Mucosa of descending colon (tissue), 3 donors: ENCODE measurements at places on chromosomes 13 and 19.
A peak's percentile ranks its signal among the peaks of the same experiment; 100 is the strongest.

- DNase-seq = no peak
Measured at GRCh38 chr13:44347301-44347700, 26.3 kb upstream of the SERP2 start.

GRCh38 chr19:39692166-39692565 lies 12.1 kb upstream of the LGALS14 start:
- DNase-seq = no peak

DNA sequence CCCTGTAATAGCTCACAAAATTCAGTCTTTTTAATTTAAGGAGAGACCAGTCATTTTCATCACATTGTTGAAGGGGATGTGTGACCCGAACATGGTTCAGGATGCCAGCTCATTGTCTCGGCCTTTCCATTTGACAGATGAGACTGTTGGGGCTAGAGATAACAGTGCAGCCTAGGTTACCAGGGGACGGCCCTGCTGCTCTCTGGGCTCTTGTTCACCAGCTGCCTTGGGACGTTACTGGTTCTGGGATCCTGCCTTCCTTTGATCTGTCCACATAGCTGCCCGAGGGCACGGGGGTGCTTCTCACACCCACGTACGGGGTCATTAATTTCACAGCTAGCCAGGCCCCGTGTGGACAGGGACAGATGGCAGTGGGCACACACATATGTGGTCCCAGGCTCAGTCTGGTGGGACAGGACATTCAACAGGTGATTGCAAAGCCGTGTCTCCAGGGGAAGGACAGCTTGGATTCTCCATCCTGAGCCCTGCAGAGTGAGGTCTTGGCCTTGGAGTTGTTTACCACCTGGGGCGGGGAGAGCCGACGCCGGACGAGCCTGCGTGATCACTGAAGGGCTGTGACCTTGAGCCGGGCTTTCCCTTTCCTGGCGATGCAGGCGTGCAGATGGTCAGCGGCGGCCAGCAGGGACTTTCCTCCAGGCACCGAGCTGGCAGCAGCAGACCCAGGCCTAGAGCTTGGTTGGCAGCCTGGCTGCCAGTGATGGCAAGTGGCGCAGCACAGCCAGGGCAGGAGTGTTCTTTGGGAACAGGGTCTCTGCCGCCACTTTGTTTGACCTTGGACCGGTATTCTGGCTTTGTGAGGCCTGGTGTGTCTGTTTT lies 26.7 kb upstream of the NPAS1 start:
- DNase-seq = no peak

DNA sequence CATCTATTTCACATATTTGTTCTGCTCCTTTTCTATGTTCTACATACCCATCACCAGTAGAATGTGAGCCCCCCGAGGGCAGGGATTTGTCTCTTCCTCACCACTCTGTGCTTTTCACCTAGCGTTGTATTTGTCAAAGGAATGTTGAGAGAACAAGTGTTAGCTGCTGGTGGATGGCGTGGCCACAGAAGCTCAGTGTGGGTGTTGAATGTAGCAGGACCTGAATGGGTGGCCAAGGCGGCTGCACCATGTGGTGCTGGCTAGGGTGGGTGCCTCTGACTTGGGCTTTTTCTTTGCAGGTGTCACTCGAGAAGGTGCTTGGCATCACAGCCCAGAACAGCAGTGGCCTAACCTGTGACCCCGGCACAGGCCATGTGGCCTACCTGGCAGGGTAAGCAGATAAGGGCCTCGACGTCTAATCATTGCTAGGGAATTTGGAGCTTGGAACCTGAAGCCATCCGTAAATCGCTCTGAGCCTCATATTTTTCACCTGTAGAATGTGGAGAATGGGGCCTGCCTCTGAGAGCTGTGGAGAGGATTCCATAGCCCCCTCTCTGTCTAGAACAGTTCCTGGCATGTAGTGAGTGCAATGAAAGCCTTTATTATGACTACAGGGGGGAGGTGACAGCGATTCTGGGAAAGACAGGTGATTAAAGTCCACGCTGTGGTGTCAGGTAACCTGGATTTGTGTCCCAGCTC lies 3.9 kb downstream of the WDR62 start:
- DNase-seq = no peak

- DNase-seq = no peak
Measured at GRCh38 chr13:95378603-95379002, 77.4 kb upstream of the ABCC4 start.

DNA sequence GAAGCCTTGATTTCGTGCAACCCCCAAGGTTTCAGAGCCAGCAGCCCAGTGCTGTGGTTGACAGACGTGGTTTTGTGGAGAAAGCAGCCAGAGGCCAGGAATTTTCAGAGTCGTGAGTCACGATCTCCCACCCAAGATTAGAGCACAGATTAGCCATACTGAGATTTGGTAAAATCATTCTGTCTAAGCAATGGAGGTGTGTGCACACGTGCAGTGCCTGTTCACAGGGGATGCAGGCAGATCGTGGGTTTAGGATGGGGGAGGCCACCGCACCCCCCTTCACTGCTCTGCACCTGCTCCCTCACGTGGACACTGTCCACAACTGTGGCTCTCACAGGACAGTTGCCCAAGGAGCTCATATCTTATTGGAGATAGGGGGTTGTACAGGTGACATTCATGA lies 46.6 kb upstream of the GPR183 start:
- DNase-seq = no peak

- DNase-seq = no peak
Measured at GRCh38 chr19:16433986-16434385, 37.8 kb downstream of the EPS15L1 start.

GRCh38 chr19:6063576-6064335 lies 46.5 kb downstream of the RFX2 start:
- DNase-seq = no peak

DNA sequence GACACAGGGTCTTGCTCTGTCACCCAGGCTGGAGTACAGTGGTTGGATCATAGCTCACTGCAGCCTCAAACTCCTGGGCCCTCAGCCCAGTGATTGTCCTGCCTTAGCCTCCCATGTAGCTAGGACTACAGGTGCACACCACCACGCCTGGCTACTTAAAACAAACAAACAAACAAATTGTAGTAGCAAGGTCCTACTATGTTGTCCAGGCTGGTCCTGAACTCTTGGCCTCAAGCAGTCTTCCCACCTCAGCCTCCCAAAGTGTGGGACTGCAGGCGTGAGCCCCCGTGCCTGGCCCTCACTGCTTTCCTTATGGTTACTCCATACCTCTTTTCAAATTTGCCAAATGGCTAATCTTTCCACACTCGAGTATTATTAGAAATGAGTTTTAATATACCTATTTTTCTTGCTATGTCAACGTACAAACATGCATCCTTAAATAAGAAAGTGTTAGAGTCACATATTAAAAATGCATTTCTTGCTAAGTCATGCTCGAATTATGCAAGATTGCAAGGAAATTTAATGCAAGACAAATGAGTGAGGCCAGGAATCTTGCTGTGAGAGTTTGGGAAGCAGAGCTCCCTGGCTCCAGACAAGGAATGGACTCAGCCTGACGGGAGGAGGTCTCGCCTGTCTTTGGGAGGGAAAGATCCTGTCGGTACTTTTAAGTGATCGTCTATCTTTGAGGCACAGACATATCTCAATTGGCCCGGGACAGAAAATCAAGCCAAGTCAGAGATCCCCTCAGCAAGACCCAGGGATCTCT lies 39.4 kb downstream of the RFX2 start:
- DNase-seq = no peak

- DNase-seq = no peak
Measured at GRCh38 chr13:113584870-113585671, 518 bp downstream of the TFDP1 start.

- no peak for DNase-seq
Measured at GRCh38 chr13:48402325-48402932, 10.5 kb downstream of the LPAR6 start.

DNA sequence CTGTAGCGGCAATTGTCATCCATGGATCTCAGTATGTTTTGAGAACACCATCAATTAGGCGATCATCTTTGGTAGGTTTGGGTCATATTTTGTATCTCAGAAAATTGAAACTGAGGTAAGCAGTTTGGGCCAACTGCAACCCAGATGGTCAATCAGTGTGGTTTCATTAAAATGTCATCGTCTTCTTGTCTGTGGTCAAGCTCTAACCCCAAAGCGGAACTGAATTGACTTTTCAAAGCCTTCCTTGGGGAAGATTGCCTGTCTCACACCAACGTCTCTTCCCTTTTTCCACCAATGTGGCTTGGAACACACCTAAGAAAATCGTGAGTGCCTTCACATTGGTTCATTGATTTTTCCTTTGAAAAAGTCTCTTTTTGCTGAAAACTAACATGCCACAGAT lies 56.3 kb upstream of the UBAC2 start:
- no peak for DNase-seq

DNA sequence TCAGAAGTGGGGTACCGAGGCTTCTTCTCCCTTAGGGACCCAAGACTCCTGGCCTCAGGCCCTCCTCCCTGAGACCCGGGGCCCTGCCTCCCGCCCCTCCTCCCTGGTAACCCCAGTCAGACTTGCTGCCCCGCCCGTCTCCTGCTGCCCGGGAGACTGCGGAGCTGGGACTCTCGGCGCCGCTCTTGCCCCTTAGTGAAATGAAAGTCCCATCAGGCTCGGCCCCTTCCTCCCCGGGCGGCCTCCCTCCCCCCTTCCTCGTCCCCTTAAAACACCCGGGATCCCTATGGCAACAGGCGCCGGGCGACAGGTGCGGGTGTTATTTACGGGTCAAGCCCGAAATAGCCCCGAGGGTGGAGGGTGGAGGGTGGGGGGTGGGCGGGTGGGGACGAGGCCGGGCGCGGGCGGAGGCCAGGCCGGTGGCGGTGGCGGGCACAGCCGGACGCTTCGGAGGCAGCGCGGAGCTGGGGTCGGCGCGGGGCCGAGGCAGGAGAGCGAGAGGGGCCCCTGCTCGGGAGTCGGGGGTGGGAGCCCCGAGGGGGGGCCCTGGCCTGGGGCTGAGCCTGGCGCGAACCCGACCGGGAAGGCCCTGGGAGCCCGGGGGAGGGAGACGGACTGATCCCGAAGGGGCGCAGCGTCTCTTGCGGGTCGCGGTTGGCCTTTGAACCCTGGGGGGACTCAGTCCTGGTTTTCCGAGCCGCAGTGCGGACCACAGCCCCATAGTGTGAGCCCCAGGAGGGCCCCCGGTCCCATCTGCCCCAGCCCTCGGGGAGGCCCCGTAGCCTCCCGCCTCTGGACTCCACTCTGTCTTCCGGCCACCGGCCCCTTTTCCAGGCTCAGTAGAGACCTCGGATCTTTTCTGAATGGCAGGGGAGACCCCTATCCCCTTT lies at the start of gene CACNG6:
Gene CACNG6 (plus strand): TSS at position 414 of the 890 bp plus-strand sequence. CDS start 1,241 bp downstream, outside the sequence.
- DNase-seq = peak; percentile 40

- DNase-seq = no peak
Measured at GRCh38 chr13:51370116-51370515, 30.6 kb downstream of the SERPINE3 start.

DNA sequence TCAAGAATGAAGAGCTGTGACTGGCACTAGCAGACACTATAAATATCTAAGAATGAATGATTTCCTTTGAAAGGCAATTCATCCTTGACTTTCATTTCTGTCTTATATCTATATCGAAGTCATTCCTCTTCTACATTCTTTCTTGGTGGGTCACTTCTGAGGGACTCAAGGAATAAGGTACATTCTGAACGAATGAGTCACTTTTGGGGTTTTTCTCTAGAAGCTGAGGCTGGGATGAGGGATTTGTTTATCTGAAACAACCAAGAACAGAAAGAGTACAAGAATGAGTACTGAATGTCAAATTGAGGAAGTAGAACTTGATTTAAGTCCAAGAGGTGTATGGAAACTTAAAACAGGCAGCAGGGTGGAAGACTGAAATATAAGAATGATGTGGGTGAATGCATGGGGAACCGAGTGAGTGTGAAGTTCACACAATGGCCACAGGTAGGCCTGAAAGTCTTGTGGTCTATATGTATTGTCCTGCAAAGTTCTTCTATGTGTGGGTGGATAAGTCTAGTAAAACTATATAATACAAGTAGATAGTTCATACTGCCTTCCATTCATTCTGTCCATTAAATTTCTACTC lies 343.9 kb downstream of the OXGR1 start:
- no peak for DNase-seq

DNA sequence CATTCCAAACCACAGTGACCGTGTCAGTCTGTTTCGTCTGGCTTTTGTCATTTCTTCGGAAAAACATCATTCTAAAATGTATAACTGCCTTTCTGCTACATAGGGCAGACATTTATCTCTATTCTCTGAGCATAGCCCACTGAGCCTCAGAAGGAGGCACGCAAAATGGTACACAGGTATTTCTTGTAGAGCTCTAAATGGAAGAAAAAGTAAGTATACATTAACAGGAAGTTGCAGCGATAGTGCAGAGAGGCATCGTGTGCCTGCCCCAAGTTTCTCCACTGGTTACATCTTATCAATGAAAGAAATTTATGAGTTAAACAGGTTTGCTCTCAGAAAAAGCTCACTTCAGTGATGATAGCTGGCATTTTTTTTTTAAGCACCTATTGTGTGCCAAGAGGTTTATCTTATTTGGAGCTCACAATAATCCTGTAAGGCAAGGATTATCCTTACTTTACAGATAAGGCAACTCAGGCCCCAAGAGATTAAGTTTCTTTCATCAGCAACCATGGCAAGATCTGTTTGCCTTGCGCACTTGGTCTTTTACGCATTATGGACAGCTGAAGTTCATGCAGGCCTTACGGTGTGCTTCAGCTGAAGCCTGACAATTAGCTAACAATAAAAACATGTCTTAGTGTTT lies 1.2 kb upstream of the RCBTB2 start:
- DNase-seq = no peak

- no peak for DNase-seq
Measured at GRCh38 chr13:46948338-46948737, 51.5 kb upstream of the HTR2A start.

- DNase-seq = no peak
Measured at GRCh38 chr13:76637641-76638141, 248.5 kb downstream of the KCTD12 start.

- DNase-seq = peak; percentile 59
Measured at GRCh38 chr13:110138010-110138699, 168.8 kb downstream of the COL4A1 start.

DNA sequence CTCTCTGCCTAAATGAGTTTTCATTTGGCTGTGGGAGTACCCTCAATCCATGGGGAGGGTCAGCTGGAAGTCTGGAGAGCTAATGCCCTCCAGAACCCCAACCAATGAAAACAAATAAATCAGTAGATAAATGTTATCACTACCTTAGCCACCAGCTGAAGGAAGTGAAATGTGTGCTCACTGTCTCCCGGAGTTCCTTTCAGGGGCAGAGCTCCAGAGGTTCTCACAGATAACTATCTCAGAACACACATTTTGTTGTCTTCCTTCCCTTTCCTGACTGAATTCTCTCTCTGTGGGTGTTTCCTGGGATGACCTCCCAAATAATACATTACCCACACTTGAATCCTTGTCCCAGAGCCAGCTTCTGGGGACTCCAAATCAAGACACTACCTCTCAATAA lies 779.6 kb downstream of the DIAPH3 start:
- DNase-seq = no peak

DNA sequence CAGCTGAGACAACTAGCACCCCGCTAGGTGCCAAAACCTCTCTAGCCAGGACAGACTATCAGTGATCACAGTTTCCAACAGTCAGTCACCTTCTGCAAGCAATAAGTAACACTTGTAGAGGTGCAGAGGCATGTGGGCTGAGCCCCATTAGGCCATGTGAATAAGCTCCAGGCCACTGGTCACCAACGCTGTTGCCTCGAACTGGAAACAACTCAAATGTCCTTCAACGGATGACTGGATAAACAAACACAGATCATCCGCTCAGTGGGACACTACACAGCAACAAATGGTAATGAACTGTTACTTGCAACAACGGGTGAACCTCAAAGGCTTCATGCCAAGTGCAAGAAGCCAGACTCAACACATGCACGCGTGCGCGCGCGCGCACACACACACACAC lies 27.5 kb upstream of the TMEM160 start:
- DNase-seq = no peak

- DNase-seq = no peak
Measured at GRCh38 chr13:111920306-111920931, 146.5 kb upstream of the SOX1 start.

GRCh38 chr13:23889615-23890607 lies 711 bp upstream of the MIPEP start:
- no peak for DNase-seq
